ENCODE measurements at places on chromosomes 13 and 19.

GRCh38 chr13:62292714-62293480, 877.2 kb upstream of the PCDH20 start:
- no peak for DNase-seq

DNA sequence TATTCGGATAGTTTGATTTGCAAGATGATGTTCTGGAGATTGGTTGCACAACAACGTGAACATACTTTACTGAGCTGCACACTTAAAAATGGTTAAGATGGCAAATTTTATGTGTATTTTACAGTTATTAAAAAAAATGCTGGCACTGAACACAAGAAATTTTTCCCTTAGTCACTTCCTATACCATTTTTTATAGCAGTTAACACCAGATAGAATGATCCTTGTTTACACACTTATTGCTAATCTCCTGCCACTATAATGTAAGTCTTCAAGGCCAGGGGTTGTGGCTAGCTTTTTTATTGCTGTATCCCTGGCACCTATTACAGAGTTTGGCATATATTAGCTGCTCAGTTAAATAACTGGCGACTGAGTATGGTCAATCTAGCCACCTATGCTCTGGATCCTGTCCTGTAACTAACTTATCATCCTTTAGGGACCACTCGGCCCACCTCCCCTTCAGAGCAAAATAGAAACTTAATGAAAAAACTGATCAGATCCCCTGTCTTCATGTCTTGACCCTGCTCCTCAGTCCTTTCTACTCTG, 2.0 kb upstream of the EBPL start:
- no peak for DNase-seq

DNA sequence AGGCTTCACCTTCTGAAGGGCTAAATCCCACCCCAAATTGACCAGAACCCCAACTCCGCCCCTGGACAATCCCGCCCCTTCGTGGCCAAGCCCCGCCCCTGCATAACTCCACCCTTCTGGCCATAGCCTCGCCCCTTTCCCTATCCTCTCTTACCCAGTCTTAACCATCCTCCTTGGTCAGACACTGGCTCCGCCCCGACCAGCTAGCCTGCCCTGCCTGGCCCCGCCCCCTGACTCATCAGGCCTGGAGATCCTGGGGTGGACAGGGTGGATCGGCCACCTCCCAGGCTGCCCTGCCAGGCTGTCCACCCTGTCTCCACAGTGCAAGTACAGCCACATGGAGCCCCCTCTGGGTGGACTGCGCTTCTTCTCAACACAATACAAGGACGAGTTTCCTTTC, 8.0 kb upstream of the ZNF358 start:
- DNase-seq: no peak

DNA sequence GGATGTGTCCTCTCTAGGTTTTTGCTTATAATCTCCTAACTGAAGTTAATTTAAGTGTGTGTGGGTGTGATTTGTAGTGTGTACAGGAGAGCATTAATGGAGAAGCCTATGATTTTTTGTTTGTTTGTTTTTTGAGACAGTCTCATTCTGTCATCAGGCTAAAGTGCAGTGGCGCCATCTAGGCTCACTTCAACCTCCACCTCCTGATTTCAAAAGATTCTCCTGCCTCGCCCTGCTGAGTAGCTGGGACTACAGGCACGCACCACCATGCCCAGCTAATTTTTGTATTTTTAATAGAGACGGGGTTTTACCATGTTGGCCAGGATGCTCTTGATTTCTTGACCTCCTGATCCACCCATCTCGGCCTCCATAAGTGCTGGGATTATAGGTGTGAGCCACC, 20.6 kb downstream of the ZNF701 start:
- no peak for DNase-seq

GRCh38 chr13:67045357-67045756, 184.8 kb downstream of the PCDH9 start:
- DNase-seq: no peak

DNA sequence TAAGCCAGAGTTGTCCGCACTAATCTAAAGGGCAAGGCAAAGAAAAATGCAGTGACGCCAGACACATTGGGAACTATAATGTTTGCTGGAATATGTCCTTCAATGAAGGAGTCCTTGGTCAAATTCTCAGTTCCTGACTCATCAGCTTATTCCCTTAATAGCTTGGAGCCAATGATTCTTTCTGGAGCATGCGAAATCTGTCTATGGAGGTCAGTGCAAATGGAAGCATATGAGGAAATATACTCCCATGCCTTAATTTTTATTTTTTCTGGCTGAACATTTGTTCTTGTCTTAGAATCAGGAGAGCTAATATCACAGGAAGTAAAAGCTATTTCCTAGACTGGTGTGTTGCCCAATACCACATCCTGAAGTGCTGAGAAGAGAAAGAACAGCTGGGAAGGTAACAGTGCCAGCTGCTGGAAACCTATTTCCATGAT, 289.8 kb upstream of the SPRY2 start:
- DNase-seq: no peak

DNA sequence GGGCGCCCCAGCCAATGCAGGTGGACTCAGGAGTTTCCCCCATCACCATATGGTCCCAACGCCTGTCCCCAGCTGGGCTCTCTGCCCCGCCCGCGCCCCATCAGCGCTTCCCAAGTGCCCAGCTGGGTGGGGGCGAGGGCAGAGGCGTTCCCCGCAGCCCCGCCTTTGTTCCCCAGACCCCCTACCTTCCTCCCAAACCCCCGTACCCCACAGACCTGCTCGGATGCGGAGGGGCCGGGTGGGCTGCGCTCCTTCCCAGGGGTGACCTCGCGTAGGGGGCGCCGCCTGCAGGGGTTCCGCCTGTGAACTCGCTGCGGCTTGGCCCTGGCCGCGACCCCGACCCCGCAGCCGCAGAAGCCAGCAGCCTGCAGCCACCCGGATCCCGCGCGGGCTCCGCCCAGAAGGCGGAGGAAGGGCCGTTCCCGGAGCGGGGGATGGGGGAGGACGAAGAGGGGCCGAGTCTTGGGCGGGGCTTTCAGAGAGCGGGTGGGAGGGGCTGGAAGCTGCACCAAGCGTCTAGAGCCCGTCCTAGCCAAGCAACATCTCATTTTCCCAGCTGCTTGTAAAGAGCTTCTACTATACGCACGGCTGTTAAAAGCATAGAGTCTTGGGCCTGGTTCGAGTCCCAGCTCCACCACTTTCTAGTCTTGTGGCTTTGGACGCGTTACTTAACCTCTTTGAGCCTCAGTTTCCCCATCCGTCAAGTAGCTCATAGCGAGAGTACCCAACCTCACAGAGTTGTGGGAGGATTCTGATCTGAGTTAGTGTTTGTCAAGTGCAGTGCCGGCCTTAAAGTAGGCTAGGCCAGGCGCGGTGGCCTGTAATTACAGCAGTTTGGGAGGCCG, at the start of gene RAB3D:
RAB3D (minus strand) TSS at position 404 of the 845 bp plus-strand sequence. CDS start 2,258 bp downstream, outside the sequence.
- peak; percentile 75 for DNase-seq

GRCh38 chr19:23415561-23416191, 20.4 kb upstream of the ZNF91 start:
- no peak for DNase-seq

DNA sequence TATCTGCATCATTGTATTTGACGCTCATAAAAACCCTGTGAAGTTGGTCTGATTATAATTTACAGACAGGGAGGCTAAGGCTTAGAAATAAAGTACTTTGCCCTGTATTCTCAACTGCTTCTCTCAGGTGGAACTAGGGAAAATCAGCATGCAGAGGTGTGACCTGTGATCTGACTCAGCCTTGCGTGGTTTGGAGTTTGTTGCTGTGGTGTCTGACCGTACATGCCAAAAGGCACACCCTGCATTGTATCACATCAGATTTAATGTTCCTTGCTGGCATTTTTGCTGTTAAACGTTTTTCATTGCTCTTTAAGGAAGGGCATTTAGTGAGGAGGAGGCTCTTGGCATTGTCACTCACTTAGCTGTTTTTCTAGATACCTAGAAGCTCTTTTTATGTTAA, 58.8 kb upstream of the C1QTNF9B start:
- no peak for DNase-seq

- no peak for DNase-seq
These were observed 4.2 kb upstream of the OR7G3 start for GRCh38 chr19:9130965-9131364.
